Foreskin keratinocyte (primary cell): ENCODE measurements at places on chromosomes 3 and 15. TPM values are rescaled to one million over a fixed set of nuclear protein-coding genes. Genes with fewer than 3 reads are reported as not detected.

- DNase-seq, result peak; percentile 64
These were observed 117.0 kb downstream of the P3H2 start for GRCh38 chr3:190003681-190004123.

DNA sequence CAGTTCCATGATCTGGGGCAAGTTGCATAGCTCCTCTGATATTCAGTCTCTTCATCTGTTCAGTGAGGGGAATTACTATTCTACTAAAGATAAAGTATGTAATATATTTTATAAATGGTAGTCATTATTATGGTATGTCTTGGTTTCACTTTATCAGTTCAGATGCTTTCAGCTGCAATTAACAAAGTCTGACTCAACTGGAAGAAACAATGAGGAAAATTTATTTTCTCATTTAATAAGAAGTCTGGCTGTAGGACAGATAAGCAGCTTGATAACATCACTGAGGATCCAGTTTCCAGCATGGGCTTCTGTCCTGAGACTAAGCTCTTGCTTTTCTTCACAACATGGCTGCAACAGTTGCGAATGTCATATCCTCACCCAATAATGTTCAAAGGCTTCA, 354.3 kb upstream of the TRIM42 start:
- DNase-seq, result no peak

GRCh38 chr3:17625133-17625532, 117.3 kb downstream of the TBC1D5 start:
- DNase-seq, result no peak

DNA sequence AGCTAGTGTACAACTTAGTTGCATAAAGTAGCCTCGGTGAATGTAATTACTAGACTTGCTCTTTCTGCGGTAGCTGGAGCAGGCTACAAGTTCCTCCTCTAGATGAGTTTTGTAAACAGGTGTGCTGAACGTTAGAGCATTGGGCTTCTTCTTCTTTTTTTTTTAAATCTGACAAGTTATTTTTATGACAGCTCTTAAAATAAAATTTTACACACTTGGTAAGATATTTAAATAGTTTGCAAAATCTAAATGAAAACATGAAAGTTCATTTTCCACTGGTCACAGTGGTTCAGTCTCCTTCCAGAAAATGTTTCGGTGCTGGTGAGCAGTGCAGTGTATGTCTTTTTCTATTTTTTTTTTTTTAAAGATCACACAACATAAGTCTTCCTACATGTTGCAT, 3.0 kb downstream of the CCR9 start:
- no peak for DNase-seq

- DNase-seq, result no peak
These were observed 89.6 kb downstream of the TBL1XR1 start for GRCh38 chr3:177107461-177108239.

DNA sequence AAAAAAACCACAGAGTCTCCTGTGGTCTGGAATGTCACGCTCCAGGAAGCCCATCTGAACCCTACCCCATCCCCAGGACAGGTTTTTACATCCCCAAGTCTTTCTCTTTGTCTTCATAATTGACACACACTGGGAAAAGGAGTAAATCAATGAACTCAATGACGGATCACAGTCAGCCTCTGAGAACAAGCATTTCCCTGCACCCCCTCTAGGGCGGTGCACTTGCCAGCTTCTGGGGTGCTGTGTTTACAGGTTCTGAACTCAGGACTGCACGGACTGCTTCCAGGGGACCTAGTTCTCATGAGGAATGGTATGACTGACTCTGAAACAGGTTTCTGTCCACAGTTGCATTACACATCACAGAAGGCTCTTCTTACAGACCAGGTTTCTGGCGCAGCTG, 81.1 kb downstream of the NUP210 start:
- DNase-seq, result no peak

DNA sequence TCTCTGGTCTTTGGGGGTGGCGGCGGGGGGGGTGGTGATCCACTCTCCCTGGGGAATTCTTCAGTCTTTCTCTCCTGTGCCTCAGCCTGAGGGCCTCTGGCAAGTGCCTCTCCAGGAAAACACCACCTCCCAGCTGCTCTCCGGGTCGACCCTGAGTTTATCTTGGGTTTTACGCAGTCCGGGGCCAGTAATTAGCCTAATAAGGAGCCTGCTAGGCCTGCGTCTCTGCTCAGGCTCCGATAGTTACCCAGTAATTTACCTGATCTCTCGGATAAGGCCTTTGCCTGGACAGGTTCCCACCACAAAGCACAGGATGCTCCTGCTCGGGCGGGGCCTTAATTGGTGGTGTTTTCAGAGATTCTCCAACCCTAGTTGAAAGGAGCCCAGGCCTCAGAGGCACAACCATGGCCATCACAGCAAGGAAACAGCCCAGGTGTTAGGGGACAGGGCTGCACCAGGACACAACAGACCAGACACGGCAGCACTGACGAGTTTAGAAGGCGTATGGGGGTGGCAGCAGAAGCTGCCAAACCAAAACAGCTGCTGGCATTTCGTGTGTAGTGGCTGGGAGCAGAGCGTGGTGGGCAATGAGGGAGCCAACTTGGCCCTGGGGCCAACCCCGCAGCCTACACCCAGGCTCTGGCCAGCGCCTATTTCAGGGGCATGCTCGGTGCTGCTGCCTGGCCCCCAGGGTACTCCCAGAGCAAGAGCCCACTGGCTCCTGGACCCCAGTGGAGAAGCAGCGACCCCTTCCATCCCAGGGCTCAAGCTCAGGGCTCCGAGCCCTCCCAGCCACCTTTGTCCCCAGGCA, 71.4 kb downstream of the KLF13 start:
- DNase-seq, result peak; percentile 78

ROPN1 gene
- not detected in 2 replicates for total RNA-seq

NUP210 gene
- total RNA-seq, result not detected in 2 replicates

SPESP1 gene
- total RNA-seq, result 6.2 and 6.7 TPM in 2 replicates

TRH gene
- not detected in 2 replicates for total RNA-seq

FBXL2 gene
- total RNA-seq, result 10.8 and 14.7 TPM in 2 replicates

PLOD2 gene
- total RNA-seq, result 13.5 and 22.9 TPM in 2 replicates
